Activated T-cell treated with anti-CD3 and anti-CD28 coated beads, Interleukin-2, amount 50 U/mL, for 48 hours (primary cell): ENCODE measurements at places on chromosomes 4 and X.

- DNase-seq: no peak
Measured at GRCh38 chr4:55398966-55399365, 3.2 kb downstream of the TMEM165 start.

DNA sequence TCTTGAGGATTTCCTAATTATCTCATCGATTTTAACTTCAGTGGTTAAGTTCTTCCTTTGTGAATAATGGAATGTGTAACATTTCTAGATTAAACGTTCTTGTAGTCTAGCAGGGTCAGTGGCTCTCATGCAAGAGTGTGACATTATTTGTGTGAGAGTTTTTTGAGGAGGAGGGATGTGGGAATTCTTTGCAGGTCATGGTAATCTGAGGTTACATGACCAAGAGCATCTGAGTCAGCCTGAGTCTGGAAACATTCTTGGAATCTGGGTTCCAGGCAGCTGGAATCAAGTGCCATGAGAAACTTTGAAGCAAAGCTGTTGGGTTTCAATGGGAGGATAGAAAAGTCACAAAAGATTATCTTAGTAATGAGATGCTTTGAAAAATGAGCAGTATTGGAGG is 49.5 kb downstream of the GK start:
- no peak for DNase-seq

- peak; percentile 66 for DNase-seq
Measured at GRCh38 chrX:71103110-71103983, 3.2 kb downstream of the CXorf65 start.

- DNase-seq: no peak
Measured at GRCh38 chr4:13984991-13985800, 357.7 kb upstream of the BOD1L1 start.

DNA sequence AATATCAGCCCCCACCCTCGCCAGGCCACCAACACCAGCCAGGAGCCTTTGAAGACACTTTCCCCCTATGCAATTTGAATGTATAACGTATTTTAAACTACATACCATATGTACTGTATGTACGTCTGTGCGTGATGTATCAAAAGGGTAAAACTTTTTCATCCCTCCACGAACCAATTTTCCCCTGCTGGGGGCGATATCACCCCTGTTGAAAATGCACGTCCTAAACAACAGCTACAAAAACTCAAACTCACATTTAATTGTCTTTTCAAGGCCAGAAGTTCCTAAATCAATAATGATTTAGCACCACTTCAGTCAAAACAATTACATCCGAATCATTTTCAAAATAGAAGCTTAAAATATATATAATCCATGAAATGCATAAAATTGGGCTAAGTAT is 1.4 kb downstream of the VEGFD start:
- no peak for DNase-seq

DNA sequence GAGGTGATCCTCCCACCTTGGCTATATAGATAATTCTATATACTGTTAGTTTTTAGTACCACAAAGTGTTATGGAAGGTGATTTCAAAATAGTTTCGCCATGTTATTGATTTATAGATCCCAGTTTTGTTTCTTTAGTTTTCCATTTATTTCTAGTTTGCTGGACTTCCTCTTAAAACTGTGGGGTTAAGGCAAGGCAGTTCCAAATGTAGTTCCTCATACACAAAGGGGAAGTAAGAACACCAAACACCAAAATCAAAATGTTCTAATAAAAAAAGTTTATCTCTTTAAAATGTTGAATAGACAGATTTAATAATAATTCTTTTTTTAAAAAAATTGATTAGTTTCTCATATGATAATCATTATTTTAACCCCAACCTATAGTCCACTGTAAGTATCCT is 6.8 kb upstream of the CISD2 start:
- no peak for DNase-seq

DNA sequence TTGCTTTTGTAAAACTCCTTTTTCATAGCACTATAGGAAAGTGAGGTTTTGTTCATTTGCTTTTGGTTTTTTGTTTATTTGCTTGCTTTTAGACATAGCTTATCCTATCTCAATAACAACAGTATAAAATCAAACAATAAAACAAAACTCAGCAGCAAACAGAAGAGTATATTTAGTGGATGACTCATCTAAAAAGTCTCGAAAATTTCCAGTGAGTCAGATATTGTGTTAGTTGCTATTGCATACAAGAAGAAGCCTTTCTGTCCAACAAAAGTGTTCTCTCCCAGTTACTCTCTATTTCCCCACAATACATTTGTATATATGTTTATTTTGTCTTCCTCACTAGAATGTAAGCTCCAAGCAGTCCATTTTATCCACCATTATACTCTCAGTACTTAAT is 36.0 kb upstream of the NPNT start:
- no peak for DNase-seq

DNA sequence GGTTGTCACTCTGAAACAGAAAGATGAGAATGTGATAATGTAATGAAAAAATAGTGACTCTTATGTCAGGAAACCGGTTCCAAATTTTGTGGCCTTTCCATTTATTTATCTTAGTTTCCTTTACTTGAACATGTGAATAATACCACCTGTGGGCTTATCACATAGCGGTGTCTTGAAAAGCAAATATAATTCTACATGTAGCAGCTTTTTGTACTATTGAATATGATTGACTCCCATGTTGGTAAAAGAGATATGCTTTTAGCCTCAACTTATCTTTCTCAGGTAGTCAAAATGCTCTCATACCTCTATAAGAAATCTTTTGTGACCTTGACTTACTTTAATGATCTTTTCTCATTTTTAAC is 12.0 kb downstream of the PRDM8 start:
- no peak for DNase-seq

DNA sequence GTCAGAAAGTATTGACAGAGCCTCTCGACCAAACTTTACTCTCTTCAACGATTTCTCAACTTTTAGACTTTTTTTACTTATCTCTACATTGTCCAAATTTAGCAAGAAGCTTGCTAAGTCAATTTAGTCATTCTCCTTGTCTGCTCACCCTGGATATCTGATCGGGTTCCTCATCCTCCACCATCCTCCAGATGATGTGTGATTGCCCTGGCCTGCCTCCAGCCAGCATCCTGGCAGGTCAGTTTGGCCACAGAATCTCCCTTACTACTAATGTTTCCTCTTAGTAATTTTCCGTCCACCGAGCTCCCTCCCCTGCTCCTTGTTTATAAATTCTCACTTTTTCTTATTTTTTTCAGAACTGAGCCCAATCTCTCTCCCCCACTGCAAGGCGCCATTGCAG is 167.9 kb upstream of the ZFP42 start:
- no peak for DNase-seq

DNA sequence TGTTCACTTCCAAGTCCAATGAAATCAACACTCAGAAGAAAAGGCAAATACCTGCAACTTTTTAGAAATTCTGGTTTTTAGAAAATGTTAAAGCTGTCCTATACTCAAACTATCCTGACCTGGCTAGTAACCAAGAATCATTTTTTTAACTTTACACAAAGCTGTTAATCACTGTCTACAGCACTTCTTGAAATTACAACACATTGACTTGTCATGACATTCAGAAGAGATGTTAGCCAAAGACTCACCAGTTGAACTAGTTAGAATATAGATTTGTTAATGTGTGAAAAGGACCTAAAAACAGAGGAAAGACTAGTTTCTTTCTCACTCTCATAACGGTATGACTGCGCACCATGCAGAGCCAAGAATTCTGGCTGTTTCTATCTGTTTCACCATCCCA is 98.8 kb downstream of the COX18 start:
- DNase-seq: no peak

DNA sequence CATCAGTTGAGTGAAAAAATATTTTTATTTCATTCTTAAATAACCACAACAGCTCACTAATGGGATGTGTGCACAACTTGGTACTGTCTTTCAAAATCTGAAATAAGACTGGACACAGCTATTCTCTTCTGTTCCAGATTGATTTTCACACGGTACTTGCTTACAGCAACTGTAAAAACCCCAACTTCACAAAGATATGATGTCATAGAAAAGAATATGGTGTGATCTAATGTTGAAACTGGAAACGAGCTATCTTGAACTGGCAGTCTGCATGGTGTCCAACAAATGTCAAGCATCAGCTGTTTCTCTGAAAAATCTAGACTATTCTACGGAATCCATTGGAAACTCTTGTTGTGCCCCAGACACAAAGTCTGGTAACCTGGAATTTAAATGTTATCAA is 14.7 kb downstream of the HELQ start:
- DNase-seq: no peak

GRCh38 chrX:6821730-6822129 is 286.8 kb upstream of the VCX3A start:
- DNase-seq: no peak

GRCh38 chr4:123743848-123744247 is 347.3 kb downstream of the SPRY1 start:
- DNase-seq: no peak

GRCh38 chr4:99447079-99447478 is 11.9 kb upstream of the ADH7 start:
- DNase-seq: no peak

DNA sequence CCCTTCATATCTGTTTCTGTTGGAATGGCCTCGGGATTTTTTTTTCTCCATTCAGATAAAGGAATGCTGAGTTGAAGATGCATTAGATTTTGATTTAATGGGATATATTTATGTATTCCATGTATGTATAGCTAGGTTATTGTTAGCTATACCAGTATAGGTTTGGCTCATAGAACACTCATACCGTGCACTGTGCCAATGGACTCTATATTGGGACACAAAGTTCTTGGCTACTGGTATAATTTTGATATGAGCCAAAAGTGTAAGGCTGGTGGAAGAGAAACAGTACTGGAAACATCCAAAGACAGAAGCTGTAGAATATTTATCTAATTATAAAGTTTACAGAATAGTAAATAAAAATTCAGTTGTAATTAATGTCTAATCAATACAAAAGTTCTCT is 1912.1 kb downstream of the STIM2 start:
- DNase-seq: no peak

DNA sequence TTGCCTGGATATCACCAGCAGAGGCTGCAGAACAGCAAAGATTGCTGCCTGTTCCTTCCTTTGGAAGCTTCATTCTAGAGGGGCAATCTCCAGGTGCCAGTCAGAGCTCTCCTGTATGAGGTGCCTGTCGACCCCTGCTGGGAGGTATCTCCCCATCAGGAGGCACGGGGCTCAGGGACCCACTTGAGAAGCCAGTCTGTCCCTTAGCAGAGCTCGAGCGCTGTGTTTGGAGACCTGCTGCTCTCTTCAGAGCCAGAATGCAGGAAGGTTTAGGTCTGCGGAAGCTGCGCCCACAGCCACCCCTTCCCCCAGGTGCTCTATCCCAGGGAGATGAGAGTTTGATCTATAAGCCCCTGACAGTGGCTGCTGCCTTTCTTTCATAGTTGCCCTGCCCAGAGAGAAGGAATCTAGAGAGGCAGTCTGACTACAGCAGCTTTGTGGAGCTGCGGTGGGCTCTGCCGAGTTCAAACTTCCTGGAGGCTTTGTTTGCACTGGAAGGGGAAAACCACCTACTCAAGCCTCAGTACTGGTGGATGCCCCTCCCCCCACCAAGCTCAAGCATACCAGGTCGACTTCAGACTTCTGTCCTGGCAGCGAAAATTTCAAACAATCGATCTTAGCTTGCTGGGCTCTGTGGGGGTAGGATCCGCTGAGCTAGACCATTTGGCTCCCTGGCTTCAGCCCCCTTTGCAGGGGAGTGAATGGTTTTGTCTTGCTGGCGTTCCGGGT is 57.9 kb downstream of the DKK2 start:
- no peak for DNase-seq

GRCh38 chr4:184091986-184092385 is 125.7 kb downstream of the ENPP6 start:
- DNase-seq: no peak

DNA sequence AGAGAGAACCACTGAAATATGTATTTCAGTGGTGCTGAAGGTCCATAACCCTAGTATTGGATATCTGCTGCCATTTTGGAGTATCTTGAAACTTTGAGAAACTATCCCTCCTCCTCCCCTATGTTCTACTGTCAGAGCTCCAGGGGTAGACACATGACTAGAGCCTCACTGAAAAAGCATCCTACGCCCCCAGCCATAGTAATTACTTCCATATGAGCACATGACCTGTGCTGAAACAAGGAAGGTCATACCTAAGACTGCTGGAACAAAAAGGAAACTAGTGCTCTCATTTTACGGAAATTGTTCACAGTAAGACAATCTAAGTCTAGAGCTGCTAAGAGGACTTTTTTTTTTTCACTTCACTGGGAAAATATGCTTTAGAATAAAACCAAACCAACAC is 42.0 kb upstream of the MAPK10 start:
- DNase-seq: no peak

- DNase-seq: no peak
Measured at GRCh38 chr4:26207631-26208030, 113.2 kb upstream of the RBPJ start.

- DNase-seq: no peak
Measured at GRCh38 chr4:27350161-27350560, 489.5 kb downstream of the STIM2 start.

DNA sequence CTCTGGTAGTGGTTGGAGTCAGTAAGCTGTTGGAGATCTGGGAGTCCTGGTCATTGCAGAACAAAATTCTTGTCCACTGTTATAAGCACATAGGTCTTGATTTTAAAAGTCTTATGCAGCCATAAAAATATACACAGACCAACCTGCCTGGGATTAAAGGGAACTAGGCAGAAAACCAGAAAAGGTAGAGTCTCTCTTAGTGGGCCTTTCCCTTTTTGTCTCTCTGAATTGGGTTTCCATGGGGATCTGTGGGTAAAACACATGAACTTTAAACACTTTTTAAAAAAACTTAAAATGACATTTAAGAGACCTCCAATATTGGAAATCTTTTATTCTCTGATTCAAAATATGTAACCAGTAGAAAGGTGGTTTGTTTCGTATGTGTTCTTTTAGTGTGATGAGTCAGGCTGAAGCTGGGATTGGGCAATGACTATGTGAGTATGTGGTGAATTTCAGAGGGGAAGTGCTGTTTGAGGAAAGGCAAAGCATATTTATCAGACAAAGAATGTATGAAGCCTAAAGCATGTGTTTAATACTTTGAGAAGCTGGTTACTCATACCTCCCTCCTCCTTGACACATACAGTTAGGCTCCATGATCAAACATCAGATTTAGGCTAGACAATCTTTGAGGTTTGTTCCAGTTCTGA is 29.6 kb downstream of the SLC16A2 start:
- no peak for DNase-seq

DNA sequence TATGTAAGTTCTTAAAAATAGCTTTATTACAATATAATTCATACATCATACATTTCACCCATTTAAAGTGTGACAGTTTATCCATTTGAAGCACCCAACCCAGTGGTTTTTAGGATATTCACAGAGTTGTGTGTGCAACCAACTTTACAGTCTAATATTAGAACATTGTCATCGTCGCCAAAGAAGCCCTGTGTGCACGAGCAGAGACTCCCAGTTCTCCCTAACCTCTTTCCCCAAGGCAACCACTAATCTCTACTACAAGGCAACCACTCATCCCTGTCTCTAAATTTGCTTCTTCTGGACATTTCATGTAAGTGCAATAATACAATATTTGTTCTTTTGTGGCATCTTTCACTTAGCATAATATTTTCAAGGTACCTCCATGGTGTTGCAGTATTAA is 47.7 kb downstream of the CLDN22 start:
- DNase-seq: no peak

DNA sequence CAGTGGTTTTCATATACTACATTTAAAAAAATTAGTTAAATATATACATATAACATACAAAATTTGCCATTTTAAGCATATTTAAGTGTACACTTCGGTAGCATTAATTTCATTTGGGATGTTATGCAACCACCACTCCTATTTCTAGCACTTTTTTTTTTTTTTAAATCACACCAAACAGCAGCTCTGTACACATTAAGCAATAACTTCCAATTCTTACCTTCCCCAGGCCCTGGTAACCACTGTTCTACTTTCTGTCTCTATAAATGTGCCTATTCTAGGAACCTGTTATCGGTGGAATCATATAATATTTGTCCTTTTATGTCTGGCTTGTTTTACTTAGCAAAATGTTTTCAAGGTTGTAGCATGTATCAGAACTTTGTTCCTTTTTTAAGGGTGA is 39.1 kb downstream of the TMEM164 start:
- DNase-seq: no peak
